Posterior cingulate gyrus (tissue), 11 donors: ENCODE measurements at places on chromosomes 3 and 15.

DNA sequence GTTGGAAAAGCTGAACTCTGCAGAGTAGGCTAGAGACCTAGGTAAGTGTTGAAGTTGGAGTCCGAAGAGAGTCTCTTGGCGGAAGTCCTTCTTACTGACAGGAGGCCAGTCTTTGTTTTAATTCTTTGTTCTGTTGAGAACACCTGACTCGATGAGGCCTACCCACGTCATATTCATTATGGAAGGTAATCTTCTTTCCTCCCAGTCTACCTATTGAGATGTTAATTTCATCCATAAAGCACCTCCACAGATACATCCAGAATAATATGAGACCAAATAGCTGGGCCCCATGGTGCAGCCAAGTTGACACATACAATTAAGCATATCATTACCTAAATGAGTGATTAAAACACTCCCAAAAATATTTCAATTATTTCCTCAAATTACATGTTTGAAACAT is 515.5 kb downstream of the CADM2 start:
- no peak for DNase-seq

- DNase-seq = no peak
These were observed 232.6 kb downstream of the TBL1XR1 start for GRCh38 chr3:176964661-176965060.

DNA sequence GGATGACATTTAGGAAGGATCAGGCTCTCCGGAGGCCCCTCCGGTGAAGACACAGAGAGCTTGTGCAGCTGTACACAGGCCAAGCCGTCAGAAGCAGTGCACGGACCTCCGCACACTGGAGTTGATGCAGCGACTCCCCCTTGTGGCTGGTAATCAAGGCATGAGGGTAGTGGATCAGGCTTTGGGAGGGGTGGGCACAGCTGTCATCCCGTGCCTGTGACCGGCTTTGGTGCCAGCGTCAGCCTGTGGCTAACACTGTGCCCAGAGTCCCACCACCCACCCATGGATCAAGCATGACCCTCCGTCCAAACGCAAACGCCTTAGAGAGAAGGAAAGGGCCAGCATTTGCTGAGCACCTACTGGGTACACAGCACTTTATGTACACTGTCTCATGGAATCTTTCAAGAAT is 8.2 kb upstream of the GRIP2 start:
- peak; percentile 66 for DNase-seq

- DNase-seq = no peak
These were observed 187.9 kb upstream of the LYSMD4 start for GRCh38 chr15:99921101-99921500.

DNA sequence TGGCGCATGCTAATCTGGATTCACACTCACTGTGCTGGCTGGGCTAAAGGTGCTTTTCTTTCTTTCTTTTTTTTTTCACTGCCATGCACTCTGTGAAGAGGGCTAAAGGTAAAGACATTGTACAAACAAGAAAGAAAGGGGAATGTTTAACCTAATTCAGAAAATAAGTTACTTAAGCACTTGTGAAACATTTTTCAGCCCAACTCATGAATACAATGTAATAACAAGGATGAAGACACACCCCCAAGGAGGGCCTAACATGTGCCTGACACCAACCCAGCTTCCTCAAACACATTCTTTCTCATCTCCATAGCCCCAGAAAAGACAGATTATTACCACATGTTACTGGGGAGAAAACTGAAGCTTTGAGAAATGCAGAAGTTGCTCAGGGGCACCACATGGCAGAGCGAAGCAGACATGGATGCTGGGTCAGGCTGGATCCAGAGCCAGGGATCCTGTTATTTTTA is 5.7 kb downstream of the STIMATE start:
- DNase-seq = no peak

DNA sequence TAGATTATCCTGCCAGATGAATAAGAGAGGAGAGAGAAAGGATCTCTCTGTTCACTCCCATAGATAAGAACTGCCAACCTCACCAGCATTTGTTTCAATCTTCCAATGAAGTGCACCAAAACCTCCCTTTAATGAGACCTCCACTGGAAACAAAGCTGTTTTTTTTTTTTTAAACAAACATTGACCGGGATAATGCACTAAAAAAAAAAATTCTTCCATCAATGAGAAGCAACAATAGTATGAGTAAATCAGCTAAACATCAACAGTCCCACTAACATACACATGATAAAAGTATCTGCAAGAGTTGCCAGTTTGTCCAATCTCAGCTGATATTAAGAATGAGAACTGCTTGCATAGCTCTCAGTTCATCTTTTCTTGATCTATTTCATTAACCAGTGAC is 19.9 kb downstream of the TJP1 start:
- DNase-seq = no peak

DNA sequence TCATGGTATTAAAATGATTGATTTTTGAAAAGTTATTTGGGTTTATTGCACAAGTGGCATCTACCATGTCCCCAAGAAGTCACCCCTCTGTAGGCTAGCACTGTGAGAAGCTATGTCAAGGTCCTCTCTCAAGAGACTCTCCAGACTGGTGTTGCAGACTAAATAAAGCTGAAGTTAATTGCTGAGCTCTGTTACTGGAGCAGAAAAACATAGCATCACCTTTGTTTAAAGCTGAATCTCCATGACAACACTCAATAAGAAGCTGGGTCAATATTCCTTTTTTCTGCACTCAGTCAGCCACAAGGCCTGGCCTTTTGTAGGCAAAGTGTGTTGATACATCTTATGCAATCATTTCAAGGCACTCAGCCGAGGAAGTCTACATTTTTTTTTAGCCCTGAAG is 806.6 kb upstream of the LMCD1 start:
- no peak for DNase-seq

DNA sequence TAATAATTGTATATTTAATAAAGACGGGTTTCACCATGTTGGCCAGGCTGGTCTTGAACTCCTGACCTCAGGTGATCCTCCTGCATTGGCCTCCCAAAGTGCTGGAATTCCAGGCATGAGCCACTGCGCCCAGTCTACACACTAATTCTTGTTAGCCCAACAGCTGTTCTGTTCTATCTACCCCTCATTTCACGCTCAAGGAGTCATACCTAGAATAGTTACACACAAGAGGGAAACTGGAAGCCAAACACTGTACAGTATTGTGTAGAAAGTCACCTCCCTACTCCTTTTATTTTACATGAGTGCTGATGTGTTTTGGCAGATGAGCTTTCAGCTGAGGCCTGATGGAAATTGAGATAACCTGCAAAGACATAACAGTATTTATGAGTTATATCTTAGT is 13.4 kb upstream of the CTDSPL2 start:
- no peak for DNase-seq

GRCh38 chr3:78941587-78941986 is 826.2 kb downstream of the ROBO1 start:
- no peak for DNase-seq

- no peak for DNase-seq
These were observed 69.5 kb downstream of the FAIM start for GRCh38 chr3:138678086-138678485.
